Hematopoietic multipotent progenitor cell (in vitro differentiated cells): ENCODE measurements at places on chromosomes 12 and 14. TPM values are rescaled to one million over a fixed set of nuclear protein-coding genes. Genes with fewer than 3 reads are reported as not detected.
A peak's percentile ranks its signal among the peaks of the same experiment; 100 is the strongest.

The GUCY2C gene
- total RNA-seq: not detected

DNA sequence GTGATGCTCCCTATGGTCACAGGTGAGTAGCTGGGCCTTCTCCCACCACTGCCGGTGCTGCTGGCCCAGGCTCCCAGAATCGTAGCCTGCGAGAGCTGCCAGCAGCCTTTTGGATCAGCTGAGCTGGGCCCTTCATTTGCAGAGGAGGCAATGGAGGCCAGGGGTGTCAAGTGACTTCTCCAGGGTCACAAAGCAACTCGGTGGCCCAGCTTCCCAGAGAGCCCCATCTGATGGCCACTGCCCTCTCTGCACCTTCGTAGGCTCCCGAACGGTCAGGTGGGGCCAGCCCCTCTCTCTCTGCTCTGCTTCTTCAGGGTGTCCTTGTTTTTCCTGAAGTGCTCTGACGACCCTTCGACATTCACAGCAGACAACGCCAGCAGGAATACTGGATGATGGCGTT lies 4.6 kb downstream of the KRT80 start:
- no peak for DNase-seq

GRCh38 chr14:21525962-21526671 lies at the start of gene SALL2:
TSS of gene SALL2 (minus strand) at chr14:21526346. CDS start at chr14:21526127, 219 bp downstream.
- DNase-seq: peak; percentile 68

GRCh38 chr12:8780389-8780788 lies 42.0 kb upstream of the A2ML1 start:
- DNase-seq: no peak

The MANSC4 gene
- total RNA-seq: under 0.01 TPM

DNA sequence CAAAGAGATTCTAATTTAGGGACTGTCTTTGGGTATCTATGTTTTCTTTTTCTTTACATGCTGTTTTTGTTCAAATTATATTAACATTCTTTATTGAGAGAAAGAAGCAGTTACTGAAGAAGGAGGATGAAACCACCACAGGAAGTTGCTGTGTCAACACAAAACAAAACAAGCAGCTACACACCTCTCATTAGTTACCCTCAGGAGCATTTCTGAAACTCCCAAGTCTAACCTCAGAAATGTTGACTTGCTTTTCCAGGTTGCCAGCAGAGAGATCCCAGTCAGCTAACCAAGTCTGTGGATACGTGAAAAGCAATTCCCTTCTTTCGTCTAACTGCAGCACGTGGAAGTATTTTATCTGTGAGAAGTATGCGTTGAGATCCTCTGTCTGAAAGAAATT lies 33.5 kb downstream of the CLEC1A start:
- DNase-seq: no peak
